EH (cell line): ENCODE measurements at places on chromosomes 11 and 22.

DNA sequence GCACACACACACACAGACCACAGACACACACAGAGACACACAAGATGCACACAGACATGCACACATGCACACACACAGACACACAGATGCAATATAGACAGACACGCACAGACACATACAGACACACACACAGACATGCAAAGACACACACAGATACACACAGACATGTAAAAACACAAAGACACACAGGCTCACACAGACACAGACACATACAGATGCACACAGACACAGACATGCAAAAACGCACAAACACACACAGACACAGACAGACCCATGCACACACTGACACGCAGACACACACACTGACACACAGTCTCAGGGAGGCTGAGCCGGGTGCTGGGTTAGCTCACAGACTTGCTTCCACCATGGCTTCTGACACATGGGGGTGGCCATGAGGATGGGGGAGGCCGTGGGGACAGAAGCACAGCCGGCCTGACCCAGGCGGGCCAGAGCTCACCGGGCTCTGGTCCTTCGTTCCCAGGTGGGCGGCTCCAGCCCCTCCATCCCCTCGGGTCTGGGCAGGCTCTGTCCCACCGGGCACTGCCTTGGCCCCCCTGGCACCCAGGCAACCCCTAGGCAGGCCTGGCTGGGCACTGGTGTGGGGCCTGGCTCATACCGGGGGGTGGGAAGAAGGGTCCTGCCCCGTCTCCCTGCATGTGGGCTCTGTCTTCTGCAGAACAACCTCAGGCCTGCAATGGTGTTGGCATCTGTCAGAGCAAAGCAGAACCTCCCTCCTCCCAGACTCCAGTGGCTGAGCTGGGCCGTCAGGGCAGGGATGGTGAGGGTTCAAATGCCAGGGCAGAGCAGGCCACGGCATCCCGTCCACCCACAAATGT is 1489.5 kb downstream of the BRD1 start:
- no peak for DNase-seq

- no peak for DNase-seq
These were observed 9.5 kb downstream of the MAP4K2 start for GRCh38 chr11:64793271-64794160.

- no peak for DNase-seq
These were observed 362.6 kb upstream of the CHORDC1 start for GRCh38 chr11:90585491-90585890.

DNA sequence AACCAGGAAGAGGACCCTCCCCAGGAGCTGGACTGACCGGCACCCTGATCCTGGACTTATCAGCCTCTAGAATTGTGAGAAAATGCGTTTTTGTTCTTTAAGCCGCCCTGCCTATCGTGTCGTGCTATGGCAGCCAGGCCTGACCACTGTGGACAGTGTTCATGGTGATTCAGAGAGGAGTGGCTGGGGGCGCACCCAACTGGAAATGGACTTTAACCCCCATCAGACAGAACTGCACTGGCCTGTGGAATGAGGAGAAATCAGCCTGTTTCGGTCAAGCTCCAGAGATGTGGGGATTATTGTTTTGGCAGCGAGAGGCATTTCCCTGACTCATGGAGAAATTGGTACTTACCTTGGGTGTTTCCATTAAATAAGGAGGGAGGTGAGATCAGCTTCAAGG is 1437.8 kb downstream of the BRD1 start:
- no peak for DNase-seq

DNA sequence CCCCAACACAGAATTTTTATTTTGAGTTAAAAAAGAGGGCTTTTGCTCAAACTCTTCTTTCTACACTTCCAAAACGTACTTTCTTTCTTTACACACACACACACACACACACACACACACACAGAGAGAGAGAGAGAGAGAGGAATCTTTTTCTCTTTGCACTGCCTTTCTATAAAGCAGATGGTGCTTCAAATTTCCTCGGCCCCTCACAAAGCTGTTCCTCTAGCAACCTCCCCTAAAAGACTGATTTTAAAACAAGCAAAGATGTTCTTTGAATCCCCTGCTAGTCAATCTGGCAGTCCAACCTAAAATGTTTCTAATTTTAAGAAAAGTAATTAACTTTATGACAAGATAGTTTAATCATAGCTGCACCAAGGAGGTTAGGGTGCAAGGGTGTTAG is 2.7 kb upstream of the ANO3 start:
- no peak for DNase-seq

DNA sequence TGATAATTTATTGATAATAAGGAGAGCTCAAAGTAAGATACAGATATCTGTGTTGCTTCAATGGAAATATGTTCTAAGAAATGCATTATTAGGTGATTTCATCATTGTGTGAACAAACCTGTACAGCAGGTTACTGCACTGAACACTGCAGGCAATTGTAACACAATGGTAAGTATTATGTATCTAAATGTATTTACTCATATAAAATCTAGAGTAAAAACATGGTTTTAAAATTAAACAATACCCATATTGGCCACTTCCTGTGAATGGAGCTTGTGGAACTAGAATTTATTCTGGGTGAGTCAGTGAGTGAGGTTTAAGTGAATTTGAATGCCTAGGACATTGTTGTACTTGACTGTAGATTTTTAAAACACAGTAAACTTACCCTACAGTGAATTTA is 722.9 kb upstream of the RAG2 start:
- no peak for DNase-seq

DNA sequence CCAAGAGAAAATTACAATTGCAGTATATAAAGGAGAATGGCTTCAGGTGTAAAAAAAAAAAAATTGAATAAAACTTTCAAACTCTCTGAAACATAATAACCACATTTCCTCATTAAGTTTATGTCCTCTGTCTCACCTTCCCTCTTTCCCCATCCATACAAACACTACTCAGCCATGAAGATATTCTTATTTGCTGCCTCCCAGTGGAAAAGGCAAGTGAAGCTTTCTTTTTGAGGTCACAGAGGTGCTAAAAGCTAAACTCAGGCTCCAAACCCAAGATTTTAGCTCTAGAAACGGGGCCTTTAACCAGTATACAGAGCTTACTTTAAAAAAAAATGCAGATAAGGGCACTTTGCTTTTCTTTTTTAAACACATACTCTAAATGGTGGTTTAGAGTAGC is 1568.5 kb downstream of the FAM181B start:
- DNase-seq = no peak

- peak; percentile 77 for DNase-seq
These were observed 3.0 kb downstream of the CENATAC start for GRCh38 chr11:119000906-119001305.

DNA sequence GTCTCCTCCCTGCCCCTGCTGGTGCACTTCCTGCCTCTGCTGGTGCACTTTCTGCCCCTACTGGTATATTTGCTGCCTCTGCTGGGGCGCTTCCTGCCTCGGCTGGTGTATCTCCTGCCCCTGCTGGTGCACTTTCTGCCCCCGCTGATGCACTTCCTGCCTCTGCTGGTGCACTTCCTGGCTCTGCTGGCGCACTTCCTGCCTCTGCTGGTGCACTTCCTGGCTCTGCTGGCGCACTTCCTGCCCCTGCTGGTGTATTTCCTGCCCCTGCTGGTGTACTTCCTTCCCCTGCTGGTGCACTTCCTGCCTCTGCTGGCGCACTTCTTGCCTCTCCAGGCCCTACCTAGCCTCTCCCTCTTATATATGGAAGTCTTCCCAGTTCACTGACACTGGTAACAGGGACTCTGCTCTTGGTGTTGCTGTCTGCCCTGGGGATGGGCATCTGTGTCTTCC is 10.1 kb downstream of the MTFP1 start:
- DNase-seq = no peak

GRCh38 chr11:95788921-95789505 is 569 bp downstream of the FAM76B start:
- DNase-seq = peak; percentile 61

- no peak for DNase-seq
These were observed 3.6 kb downstream of the CDKN1C start for GRCh38 chr11:2881981-2882375.

- no peak for DNase-seq
These were observed 938.4 kb downstream of the BRD1 start for GRCh38 chr22:48889209-48889830.

GRCh38 chr11:75547617-75548058 is 14.4 kb upstream of the SERPINH1 start:
- peak; percentile 78 for DNase-seq

GRCh38 chr11:35855671-35856070 is 88.2 kb upstream of the LDLRAD3 start:
- DNase-seq = no peak

DNA sequence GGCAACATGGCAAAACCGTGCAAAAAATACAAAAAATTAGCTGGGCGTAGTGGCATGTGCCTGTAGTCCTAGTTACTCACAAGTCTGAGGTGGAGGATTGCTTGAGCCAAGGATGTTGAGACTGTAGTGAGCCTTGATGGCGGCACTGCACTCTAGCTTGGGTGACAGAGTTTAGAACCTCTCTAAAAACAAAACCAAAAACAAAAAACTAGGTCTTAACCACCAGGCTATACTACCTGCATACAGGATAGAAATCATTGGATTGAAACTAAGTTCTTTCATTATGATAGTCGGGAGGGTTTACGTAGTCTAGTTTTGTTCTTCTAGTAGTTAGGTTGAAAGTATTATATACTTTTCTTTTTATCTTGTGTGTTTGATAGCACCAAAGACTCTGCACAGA is 5.8 kb downstream of the RNF214 start:
- DNase-seq = no peak

- DNase-seq = no peak
These were observed 5.4 kb downstream of the PARVG start for GRCh38 chr22:44186121-44186510.

DNA sequence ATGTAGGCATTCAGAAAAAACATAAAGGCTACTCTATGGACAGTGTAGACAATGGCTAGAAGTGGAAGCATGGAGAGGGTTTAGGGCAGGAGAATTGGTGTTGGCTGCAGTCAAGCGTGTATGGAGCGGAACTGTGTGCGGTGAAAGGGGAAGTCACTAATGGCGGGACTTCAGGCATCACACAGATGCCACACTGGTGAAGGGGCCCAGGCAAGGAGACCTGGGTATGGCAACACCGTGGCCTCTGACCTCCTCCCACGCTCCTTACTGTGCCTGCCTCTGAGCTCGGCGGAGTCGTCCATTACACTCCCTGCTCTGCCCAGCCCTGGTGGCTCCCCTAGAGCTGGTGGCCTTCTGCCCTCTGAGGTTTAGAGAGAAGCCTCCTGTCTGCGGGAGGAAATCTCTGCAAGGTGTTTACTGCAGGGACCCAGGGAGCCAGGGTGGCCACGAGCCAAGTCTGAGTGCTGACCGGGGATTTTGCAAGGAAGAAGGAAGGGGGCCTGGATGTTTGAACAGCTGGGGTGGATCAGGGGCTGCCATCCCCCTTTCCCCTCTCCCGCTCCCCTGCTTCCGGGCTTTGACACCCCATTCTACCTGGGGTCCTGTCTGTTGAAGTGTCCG is 75.1 kb upstream of the TSPAN18 start:
- no peak for DNase-seq

GRCh38 chr22:50085211-50085972 is at the start of gene MLC1:
Gene MLC1 (minus strand): TSS chr22:50085426. CDS start chr22:50084902, 524 bp downstream.
- peak; percentile 59 for DNase-seq

- DNase-seq = no peak
These were observed 1932.2 kb upstream of the RAG2 start for GRCh38 chr11:38530226-38530625.

DNA sequence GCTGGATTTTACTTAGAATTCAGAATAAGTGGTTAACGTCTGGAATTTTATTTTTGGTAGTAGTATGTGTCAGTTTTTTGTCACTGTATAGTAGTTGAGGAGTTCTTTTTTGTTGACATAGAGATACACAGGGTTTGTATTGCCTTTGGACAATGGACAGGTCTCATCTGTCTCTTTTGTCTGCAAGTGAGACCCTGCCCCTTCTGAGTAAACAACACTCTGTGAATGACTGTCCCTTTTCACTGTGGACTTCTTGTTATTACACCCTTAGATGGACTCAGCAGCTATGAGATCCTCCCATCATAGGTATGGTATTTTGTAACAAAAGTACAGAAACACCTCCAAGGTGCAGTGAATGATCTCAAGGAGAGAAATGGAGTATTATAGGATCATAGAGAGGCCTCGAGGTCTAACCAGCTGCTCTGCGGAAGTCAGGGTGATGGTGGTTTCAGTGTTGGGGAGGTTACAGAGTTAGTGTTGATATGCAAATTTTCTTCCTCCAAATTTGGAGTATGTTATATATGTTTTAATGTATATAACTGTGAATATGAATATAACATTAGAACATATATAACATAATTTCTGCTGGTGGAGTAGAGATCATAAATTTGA is 7.8 kb downstream of the PPP6R3 start:
- DNase-seq = no peak

GRCh38 chr22:29971607-29972006 is 88.6 kb downstream of the MTMR3 start:
- DNase-seq = no peak

- no peak for DNase-seq
These were observed 377 bp upstream of the NCF4 start for GRCh38 chr22:36860438-36860820.

GRCh38 chr11:72413914-72414628 is 20.3 kb downstream of the CLPB start:
- peak; percentile 81 for DNase-seq

- DNase-seq = no peak
These were observed 1.5 kb downstream of the KIF18A start for GRCh38 chr11:28106353-28107043.

GRCh38 chr22:39299829-39300178 is 19.6 kb downstream of the RPL3 start:
- peak; percentile 67 for DNase-seq

- DNase-seq = peak; percentile 69
These were observed 151.6 kb upstream of the BLID start for GRCh38 chr11:122267602-122268001.

- no peak for DNase-seq
These were observed 310.6 kb downstream of the TBC1D22A start for GRCh38 chr22:47073075-47073474.

- peak; percentile 96 for DNase-seq
These were observed 5.4 kb downstream of the TNRC6B start for GRCh38 chr22:40183029-40183581.

GRCh38 chr11:10798330-10798928 is 10.3 kb downstream of the EIF4G2 start:
- DNase-seq = no peak

DNA sequence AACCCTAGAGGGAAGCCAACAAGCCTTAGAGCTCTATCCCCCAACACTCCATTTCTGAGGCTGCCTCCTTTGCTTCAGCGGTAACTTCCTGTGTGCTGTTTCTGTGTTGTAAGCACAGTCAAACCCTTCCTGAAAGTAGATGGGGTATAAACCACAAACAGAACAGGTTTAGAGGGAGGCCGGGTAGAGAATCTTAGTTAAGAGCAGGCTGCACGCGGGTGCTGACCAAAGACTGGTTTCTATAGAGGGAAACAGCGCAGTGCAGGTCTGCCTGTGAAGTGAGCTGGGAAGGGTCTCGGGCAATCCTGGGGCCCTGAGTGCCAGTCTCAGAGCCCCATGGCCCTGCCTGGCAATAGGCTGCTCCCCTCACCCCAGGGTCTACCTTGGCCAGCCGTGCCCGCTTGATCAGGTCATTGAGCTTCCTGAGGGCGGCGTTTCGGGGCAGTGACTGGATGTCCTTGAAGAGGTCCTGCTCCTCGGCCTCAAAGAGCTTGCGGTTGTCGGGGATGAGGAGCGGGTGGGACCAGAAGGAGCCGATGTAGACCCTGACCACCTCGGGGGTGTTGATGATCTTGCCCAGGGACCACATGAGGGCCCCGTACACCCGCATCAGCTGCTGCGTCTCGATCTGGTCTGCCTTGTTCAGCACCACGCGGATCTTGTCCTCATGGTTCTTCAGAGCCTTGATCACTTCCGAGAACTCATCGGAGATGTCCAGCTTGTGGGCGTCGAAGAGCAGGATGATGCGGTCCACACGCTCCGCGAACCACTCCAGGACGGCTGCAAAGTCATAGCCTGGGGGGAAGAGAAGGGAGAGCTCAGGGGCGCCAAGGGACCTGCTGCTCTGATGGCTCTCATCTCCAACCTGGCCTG is 15.3 kb upstream of the CDC42BPG start:
- DNase-seq = no peak
